EH (cell line): ENCODE measurements at places on chromosomes 4 and X.

- no peak for DNase-seq
Measured at GRCh38 chr4:6271701-6272465, 2.2 kb downstream of the WFS1 start.

DNA sequence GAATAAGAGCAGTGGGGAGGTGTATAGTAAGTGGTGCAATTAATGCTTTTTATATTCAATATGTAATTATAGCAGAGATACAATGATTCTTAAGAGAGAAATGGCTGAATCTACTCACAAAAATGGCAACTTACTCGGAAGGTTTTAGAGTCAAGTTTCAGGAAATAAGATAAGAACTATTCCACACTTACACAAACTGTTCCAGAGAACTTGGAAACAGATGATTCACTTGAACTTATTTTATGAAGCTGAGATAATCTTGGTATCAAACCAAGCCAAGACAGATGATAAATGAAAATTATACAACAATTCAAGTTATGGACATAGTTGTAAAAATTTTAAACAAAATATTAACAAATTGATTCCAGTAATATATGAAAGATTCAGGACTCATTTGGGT lies 311.3 kb upstream of the HS3ST1 start:
- DNase-seq, result peak; percentile 2

DNA sequence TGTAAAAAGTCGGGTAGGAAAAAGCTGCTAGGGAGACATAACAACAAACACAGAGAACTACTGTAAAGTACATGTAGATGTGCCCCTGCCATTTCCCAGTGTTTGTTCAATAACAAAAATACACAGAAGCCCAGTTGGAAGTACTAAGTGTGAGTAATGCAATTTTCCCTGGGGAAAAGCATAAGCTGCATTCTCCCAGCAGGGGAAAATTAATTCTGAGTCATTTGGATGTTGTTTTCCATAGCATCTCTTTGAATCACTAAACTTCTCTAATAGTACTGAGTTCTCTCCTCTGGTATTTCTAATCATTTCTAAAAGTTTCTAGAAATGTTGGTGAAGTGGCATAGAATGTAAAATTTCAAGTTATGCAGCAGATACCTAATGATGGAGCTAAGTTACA lies 1114.9 kb downstream of the C4orf33 start:
- peak; percentile 36 for DNase-seq

DNA sequence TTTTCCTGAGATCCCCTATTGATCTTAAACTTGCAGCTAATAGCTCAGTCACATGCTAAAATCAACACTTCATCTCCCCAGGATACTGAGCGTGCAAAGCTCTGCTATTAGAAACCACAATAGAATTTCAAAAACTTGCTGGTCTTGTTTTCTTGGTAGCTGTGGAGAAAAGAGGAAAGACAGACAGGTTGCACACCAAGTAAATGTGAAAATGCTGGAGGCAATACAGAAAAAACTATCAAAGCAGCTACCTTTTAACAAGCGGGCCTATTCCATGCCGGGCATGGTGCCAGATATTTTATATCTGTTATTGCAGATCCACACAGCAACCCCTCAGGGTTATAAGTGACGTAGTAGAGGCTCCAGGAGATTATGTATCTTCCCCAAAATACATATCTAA lies 171.9 kb downstream of the DCTD start:
- DNase-seq, result peak; percentile 24

GRCh38 chrX:69431420-69431819 lies 72.7 kb upstream of the NALF2 start:
- DNase-seq, result no peak

GRCh38 chr4:159268607-159269006 lies 165.7 kb downstream of the RAPGEF2 start:
- DNase-seq, result no peak

DNA sequence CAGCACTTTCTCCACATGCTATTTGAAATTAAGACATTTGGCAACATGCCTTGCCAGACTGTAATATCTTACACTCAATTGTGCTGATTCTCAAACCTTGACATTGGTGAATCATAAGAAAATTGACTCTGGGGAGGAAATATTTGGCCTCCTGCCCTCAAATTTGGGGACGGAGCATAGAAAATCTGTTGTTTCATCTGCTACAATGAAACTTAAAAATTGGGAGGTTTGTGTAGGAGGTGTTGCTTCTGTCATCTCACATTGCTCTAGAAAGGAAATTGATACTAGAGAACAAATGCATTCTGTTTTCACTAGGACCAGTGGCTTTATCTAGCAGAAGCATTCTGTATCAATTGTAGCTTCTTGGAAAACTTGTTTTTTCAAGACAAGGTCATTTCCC lies 5.3 kb downstream of the OCRL start:
- no peak for DNase-seq

DNA sequence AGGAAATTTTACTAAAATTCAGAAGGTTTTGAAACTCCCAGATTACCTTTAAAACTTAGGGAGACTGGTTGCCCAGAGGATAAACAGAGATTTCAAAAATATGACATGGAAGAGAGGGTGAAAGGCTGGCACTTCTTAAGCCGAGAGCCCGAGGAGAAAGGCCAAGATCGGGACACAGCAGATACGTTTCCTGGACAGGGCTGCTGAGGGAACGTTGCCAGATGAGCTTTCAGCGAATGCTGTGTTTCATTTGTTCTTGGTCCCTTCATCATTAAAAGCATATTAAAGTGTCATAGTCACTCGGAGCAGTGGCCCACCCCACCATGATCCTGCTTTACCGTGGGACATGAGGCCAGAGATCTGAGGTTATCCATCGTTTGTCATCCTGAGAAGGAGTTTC lies 37.9 kb upstream of the STOX2 start:
- DNase-seq, result no peak

GRCh38 chrX:56928546-56928945 lies 66.8 kb downstream of the SPIN3 start:
- DNase-seq, result peak; percentile 41

DNA sequence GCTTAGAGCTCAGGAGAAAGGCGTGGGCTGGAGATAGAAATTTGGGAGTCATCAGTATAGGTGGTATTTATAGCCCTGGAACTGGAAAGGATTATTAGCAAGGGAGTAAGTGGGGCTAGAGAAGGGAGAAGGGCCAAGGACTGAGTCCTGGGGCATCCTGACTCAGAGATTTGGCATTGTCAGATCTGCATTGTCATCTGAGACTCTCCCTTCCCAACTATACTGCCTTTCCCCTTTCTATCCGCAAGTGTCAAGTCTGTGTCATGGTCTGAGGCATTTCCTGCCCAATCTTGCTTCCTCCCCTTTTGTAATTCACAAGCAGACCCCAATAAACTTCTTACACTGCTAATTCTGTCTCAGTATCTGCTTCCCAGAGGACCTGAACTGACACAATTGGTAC lies 24.4 kb upstream of the SLC25A43 start:
- peak; percentile 90 for DNase-seq

- DNase-seq, result no peak
Measured at GRCh38 chrX:108091878-108092291, 307 bp downstream of the ATG4A start.

- peak; percentile 9 for DNase-seq
Measured at GRCh38 chr4:152981278-152981677, 45.2 kb downstream of the FHDC1 start.

- DNase-seq, result no peak
Measured at GRCh38 chr4:81685104-81685503, 213.4 kb upstream of the RASGEF1B start.

DNA sequence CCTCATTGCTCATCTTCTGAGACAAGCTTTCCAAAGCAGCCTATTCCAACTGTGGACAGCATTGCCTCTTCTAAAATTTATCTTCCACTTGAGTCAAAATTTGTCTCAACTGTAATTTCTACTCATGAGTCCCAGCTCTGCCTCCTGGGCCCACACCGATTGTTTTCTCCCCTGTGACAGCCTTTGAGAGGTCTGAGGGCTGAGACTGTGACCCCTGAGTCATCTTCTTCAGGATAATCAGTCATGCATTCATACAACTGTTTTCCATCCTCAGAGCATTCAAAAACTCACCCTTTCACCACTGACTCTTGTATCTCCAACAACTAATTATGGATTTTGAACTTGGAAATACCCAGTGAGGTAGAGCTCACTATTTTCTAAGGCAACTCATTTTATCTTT lies 228.1 kb downstream of the EDA2R start:
- no peak for DNase-seq

- peak; percentile 95 for DNase-seq
Measured at GRCh38 chrX:107571296-107571998, 56.9 kb upstream of the PRPS1 start.

DNA sequence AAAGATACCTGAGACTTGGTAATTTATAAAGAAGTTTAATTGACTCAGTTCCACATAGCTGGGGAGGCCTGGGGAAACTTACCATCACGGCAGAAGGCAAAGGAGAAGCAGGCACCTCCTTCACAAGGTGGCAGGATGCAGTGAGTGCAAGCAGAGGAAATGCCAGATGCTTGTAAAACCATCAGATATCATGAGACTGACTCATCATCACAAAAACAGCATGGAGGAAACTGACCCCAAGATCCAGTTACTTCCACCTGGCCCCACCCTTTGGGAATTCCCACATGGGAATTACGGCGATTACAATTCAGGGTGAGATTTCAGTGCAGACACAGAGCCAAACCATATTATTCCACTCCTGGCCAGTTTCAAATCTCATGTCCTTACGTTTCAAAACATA lies 514.7 kb upstream of the SPANXN1 start:
- DNase-seq, result no peak

GRCh38 chr4:81355136-81355535 lies 116.6 kb downstream of the RASGEF1B start:
- no peak for DNase-seq

DNA sequence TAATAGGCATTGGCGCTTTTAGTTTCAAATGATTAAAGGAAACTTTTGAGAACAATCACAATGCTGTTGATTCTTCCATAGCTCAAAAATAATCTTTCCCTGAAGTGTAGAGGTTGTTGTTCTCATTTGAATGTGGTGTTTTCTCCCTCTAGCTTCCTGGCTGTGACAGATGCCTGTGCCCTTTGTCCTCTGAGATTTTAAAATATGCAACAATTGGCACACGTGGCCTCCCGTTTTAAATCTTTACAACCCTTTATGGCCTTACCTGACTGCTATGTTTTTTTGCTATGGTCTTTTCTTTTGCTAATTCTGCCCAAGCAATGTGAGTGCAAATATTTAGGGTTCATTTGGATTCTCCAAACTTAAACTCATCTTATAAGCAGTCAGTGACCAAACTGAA lies 22.9 kb upstream of the CASK start:
- DNase-seq, result no peak

- DNase-seq, result peak; percentile 13
Measured at GRCh38 chr4:2961811-2962441, 1.3 kb downstream of the NOP14 start.

DNA sequence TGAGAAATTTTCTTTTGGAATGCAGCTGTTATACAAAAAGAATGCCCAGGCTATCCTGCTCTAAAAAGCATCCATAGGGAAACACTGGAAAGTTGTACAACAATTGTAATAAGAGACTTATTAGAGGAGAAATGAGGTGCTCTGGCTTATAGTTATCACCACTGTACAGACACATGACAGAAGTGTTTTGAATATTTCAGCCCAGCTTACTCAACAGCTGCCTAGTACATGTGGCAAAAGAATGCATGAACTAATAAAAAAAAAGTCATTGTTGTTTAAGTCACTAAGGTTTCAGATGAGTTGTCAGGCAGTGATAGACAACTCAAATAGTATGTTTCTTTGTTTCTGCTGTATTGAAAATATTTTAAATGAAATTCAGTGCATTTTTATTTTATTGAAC lies 307.7 kb downstream of the GPM6A start:
- DNase-seq, result peak; percentile 18

DNA sequence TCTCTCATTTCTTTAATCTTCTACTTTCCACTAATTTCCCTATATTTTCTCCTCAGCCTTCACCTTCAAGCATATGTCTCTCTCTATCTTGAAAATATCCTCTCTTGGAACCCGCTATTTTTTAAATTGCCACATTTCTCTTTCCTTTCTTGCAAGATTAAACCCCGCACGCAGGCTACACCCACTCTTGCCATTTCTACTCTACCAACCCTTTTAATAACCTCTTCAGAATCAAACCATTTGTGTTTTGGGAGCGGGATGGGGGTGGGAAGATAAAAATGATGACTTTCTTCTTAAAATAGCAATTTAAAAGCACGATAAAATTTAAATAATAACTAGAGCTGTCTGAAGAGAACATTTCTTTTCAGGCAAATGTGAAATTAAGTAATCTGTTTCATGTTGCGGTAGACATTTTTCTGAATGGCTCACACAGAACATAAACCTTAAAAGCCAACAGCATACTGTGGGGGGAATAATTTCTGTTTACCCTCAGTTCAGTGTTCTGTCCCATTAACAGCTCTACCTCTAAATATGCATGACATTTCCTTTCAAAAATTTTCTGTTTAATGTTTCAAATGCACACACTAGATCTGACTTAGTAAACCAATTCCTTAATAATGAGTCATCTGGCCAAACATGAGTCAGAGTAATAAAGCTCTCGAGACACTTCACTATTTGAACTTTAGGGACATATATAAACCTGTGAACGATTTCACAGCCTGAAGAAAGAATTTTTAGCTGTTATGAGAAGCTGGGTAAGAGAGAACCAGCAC lies 20.5 kb downstream of the ARSJ start:
- DNase-seq, result peak; percentile 98

DNA sequence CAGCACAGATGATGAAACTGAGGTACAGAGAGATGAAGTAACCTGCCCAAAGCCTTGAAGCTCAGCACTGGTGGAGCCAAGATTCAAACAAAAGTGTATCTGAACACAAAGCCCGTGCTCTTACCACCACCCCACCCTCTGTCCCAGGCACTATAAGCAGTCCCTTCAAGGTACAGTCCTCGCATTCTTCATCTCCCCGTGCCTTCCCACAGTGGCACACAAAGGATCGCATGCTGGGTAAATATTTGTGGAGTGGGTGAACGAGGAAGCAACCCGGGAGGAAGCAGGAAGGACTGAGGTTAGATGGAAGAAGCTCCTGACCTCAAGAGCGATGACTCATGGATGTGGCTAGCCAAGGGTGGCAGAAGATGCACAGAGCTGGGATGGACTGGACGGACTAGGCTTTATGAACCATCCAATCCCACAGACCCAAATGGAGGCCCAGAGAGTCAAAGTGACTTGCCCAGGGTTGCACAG lies 18.4 kb downstream of the IQSEC2 start:
- DNase-seq, result peak; percentile 84

DNA sequence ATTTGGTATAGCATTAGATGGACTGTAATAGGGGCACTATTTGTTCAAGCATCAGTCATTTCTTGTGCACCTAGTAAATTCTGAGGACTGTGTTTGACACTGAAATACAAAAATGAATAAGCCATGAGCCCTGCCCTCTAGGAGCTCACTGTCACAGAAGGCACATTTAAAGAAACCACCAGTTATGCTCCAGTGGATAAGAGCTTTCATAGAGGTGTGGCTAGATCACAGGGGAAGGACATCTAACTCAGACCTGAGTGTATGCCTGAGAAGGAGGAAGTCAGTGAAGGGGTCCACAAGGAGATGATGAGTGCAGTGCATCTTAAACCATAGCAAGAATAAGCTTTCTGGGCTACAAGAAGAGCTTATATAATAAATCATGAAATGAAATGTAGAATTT lies 40.1 kb downstream of the BTC start:
- no peak for DNase-seq

DNA sequence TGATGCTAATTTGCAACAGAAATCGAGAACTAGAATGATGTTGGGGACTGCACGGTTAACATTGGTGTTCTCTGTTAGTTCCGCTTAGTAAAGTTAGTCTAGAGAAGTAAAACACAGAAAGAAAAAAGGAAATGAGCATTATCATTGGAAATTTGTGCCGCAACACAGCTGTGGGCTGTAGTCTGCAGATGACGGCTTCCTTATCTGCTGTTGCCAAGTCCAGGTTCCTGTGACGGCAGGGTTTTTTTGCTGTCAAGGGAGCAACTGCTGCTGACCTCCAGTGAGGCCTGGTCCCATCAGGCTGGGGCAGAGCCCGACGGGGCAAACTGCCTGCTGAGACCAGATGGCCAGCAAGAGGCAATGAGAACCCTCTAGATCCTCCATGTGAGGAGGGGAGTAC lies 38.9 kb upstream of the PHEX start:
- DNase-seq, result no peak
